Activated CD4-positive, alpha-beta T cell treated with anti-CD3 and anti-CD28 coated beads, Interleukin-2, amount 50 U/mL, for 48 hours (primary cell): ENCODE measurements at places on chromosomes 3 and 15.

GRCh38 chr3:195249858-195250464 is 21.0 kb downstream of the XXYLT1 start:
- no peak for DNase-seq

GRCh38 chr3:155500194-155500818 is 206.8 kb upstream of the STRIT1 start:
- no peak for DNase-seq

GRCh38 chr3:180626844-180627243 is 24.9 kb downstream of the TTC14 start:
- DNase-seq = no peak

- peak; percentile 35 for DNase-seq
Measured at GRCh38 chr15:44194323-44195150, 534 bp downstream of the FRMD5 start.

GRCh38 chr3:153209596-153209995 is 47.6 kb downstream of the RAP2B start:
- DNase-seq = no peak

DNA sequence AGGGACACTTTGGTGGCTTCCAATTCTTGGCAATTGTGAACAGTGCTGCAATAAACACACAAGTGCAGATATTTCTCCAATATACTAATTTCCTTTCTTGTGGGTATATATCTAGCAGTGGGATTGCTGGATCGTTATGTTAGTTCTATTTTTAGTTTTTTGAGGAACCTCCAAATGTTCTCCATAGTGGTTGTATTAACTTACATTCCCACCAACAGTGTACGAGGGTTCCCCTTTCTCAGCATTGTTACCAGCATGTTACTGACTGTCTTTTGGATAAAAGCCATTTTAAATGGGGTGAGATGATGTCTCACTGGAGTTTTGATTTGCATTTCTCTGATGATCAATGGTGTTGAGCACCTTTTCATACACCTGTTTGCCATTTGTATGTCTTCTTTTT is 92.8 kb downstream of the DAPK2 start:
- no peak for DNase-seq

DNA sequence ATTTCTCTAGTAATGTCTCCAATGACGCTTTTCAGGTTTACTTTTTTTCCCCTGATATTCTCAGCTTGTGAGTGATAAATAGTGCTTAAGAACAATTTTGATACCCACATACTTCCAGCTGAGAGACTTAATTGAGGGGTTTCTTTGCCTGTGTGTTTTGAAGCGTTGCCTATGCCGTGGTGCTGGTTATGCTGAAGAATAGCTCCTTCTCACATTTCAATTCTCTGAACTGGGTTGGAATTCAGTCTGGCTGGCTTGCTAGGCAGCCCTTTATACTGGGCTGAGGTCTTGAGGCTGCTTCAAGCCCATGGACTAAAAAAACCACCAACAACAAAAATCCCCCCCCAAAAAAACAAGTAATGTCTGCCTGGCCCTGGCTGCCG is 87.4 kb downstream of the CHST2 start:
- no peak for DNase-seq

- no peak for DNase-seq
Measured at GRCh38 chr3:8191406-8191805, 310.2 kb upstream of the LMCD1 start.

DNA sequence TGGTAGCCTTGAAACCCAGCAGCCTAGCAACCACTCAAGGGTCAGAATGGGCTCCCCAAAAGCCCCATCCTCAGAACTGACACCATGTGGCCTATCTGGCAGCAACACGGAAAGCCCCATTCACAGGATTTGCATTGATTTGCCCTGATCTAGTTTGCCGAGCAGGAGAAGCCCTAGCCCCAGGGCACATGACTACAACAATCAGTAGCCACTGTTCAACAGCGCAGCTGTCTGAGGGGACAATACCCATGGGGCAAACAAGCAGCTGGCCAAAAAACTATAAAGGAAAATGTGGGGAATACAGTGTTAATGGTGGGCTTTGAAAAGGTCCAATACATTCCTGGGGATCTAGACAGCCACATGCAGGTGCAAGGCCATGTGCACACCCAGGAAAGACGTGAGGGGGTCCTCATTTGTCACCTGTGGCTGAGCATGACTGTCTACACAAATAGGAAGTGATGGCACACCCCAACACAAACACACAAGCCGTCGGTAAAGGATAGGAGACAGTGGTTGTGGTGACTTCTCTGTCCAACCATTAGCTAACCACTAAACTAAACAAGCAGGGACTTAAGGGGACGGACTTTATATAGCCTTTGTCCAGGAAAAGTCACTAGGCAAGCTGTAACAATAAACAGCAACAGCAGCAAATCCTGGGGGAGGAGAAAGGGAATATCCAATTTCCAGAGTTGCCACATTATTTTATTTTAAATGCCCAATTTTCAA is 113.7 kb downstream of the LRIG1 start:
- DNase-seq = no peak

DNA sequence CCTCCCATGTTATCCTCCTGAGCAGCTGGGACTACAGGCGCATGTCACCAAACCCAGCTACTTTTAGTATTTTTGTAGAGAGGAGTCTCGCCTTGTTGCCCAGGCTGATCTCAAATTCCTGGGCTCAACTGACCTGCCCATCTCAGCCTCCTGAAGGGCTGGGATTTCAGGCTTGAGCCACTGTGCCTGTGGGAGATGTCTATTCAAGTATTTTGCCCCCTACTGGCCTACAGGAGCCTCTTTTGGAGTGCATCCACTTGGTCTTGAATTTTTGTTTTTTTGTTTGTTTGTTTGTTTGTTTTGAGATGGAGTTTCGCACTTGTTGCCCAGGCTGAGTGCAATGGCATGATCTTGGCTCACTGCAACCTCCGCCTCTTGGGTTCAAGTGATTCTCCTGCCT is 3.2 kb upstream of the DHX30 start:
- DNase-seq = no peak

DNA sequence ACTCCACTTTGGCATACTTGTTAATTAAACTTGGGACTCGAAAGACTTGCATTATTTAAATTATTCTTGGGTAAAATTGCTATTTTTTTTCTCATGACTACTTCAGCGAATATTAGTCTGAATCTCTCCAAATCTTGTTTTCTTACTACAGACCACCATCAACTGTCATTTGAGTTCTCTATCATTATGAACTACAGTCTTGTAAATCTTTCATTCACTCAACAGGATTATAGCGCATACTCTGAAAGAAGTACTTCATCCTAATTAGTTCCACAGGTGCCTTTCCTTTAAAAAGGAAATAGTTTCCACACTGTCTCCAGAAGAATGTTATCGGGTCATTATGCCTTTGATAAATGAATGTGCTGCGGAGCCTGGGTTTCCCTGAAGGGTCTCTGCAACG is 149.5 kb downstream of the NLGN1 start:
- no peak for DNase-seq

- no peak for DNase-seq
Measured at GRCh38 chr15:63054281-63054683, 11.7 kb downstream of the TPM1 start.

DNA sequence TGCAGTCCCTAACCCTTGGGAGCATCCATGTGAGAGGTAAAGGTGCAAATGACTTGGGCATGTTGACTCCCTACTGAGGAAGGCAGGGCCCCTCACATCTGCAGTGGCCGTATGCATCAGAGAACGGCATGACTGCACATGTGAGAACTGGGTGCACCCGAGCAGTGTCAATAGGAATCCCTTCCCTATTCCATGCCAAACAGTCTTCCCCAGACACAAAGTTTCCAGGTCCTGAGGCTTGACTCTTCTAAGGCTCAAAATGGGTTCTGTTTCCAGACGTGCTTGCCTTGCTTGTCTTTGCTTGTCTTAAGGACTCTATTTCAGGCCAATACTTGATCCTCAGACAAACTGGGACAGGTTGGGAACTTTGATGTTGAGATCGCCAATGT is 20.5 kb upstream of the ANPEP start:
- no peak for DNase-seq

GRCh38 chr3:112889357-112889756 is 42.7 kb upstream of the CD200R1L start:
- DNase-seq = no peak

- DNase-seq = no peak
Measured at GRCh38 chr3:190696777-190697501, 165.6 kb downstream of the GMNC start.

- DNase-seq = no peak
Measured at GRCh38 chr3:140004271-140004670, 69.3 kb downstream of the CLSTN2 start.

- no peak for DNase-seq
Measured at GRCh38 chr15:74773329-74773728, 8.6 kb upstream of the CSK start.

GRCh38 chr15:27486683-27487647 is 516.0 kb downstream of the GABRG3 start:
- no peak for DNase-seq

GRCh38 chr3:8369638-8370037 is 132.0 kb upstream of the LMCD1 start:
- no peak for DNase-seq

GRCh38 chr15:25891081-25891480 is 28.0 kb upstream of the ATP10A start:
- DNase-seq = no peak

GRCh38 chr3:104614564-104614963 is 752.1 kb upstream of the ALCAM start:
- no peak for DNase-seq
